Stimulated activated CD8-positive, alpha-beta memory T cell treated with anti-CD3 and anti-CD28 coated beads, Interleukin-15, amount 100 ng/mL, for 48 hours (primary cell): ENCODE measurements at places on chromosomes 2 and 18.

DNA sequence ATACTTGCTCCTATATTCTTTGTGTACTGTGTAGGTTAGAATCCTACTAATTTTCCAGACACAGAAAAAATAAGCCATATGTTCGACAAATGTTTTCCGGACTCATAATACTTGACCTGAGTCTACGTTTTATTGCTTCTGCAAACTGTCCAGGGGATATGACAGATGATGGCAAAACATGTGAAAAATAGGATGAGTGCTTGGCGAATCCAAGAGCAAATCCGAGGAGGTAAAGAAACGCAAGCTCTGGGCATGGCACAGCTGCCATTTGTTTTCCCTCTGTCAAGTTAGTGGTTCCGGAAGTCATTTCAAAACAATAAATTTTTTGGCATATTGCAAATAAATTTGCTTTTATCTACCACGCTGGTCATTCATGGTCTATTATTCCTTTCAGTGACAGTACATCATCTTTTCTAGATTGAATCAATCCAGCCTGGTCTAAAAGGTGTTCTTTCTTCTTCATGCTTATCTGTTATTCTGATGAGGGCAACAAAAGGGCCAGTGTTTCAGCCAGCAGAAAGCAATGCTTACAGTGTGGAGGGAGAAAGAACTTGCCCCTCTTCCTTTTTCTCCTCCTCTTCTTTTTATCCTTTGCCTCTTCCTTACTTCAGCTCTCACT is 476.1 kb upstream of the SOX11 start:
- no peak for DNase-seq

GRCh38 chr18:25724997-25725396 is 365.4 kb downstream of the SS18 start:
- no peak for DNase-seq

DNA sequence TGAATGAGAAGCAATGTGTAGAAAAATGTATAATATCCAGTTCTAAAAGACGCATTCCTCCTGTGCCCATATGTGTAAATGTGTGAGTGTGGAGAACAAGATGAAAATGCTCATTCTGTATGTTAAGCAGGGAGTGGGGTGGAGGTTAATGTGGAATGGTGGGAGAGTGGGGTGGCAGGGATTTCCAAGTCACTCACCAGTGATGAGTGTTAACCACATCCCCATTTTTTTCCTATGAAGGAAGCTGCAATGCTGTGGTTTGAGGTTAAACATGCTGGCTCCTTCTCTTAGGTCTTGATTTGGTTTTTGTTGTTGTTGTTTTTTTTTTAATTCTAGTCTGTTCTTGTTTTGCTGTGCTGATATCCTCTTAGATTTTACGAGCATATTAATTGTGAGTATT is 169.4 kb downstream of the NEDD4L start:
- DNase-seq, result no peak

DNA sequence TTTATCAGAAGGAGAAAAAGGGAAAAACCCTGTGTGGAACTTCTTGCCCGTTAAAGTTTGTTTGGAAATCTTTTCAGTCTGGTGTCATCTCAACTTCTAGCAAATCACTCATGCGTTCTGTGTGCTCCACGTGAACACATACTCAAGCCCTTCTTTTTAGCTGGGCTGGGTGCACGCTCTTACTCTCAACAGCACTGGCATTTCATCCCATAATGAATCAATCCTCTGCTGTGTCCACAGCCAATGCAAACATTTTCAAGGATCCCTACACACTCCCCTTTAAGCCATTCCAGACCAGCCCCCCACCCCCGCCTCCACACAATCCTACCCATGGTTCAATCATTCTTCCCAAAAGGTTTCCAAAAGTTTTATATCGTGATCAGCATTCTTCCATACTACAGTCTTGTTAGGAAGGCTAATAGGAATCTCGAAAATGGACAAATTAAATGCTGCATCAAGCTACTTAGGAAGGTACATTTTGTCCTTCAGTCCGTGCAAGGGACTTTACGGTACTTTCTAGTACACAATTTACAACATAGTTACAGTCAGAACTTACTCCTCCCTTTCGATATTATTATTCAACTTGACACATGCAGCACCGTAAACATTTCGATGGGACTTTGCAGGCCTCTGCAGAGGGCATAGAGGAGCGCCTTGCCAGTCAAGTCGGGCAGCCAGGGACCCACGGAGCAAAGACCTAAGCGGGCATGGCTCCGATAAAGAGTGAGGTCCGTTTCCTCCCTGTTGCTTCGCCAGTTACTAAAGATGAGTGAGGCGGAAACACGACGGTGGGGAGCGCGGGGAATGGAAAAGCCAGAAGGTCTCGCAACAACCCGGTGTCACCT is 1.4 kb downstream of the PTGR3 start:
- no peak for DNase-seq

DNA sequence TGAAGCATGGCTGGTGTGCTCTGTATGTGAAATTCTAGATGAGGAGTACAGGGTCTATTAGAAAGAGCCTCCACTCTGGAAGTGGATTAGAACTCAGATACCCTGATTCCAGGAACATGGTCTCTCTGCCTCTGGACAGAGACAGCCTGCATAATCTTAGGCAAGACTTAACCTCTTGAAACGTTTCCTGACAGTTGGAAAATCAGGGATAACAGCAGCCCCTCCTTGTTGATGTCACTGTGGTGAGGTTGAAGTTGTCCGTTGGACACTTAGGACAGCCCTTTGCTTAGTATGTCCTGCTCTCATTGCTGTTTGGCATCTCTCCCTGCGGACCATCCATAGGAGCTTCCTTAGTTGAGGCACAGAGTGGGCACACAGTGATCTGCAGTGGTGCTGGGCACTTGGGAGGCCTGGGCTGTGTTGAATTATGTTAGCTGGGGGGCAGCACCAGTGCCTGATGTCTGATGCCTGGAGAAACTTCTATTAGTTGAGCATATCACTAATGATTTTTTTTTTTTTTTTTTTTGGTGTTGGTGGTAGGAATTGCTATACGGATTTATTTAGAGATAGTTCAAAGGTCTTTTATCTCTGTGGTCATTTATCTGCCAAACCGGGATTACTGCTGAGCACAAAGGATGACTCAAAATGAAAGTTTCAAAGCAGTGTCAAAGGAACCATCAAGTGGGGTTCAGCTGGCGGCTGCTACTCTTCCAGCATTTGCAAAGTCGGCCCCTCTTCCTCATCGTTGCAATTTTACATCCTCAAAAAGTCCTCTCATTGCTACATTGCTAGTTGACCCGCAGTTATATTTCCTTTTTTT is 28.8 kb downstream of the SETBP1 start:
- no peak for DNase-seq

GRCh38 chr2:35819033-35819432 is 536.5 kb upstream of the CRIM1 start:
- no peak for DNase-seq

GRCh38 chr2:62596061-62596921 is 90.3 kb upstream of the TMEM17 start:
- no peak for DNase-seq
